ENCODE measurements at places on chromosomes 7 and 10. TPM values are rescaled to one million over a fixed set of nuclear protein-coding genes. Genes with fewer than 3 reads are reported as not detected.
A peak's percentile ranks its signal among the peaks of the same experiment; 100 is the strongest.

The UTF1 gene
- total RNA-seq: not detected

- no peak for DNase-seq
These were observed 63.2 kb downstream of the GFRA1 start for GRCh38 chr10:116209781-116210180.

DNA sequence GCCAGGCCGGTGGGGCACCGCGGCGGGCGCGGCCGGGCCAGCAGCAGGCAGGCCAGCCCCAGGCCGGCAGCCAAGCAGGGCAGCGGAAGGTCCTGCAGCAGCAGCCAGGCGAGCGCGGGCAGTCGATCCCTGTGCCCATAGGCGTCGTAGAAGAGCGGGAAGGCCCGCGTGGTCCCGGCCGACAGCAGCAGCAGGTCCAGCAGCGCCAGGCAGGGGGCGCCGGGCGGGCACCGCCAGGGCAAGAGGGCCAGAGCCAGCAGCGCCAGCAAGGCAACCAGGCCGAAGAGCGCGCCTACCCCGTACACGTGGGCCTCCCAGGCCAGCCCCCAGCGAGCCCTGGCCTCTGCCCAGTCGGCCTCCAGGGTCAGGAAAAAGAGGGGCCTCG, 8.4 kb upstream of the RBM28 start:
- DNase-seq: peak; percentile 45

DNA sequence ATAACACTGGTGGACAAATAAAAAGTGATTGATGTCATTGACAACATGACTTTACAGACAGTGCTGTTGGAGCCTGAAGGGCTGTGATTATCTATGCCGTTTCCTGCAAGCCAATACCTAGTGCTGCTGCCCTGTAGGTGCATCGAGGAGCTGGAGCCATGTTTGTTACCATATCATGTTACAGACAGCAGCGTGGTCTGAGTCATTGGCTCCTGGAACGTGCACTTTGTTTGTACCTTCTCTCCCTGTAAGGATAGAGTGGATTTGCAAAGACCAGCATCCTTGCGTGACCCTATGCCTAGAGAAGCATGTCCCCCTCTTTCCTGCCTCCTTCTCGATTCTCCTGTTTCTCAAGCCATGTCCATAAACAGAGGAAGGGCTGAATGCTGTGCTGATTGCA, 597.2 kb downstream of the TYW1 start:
- DNase-seq: no peak

GRCh38 chr7:71695186-71695585, 563.2 kb downstream of the GALNT17 start:
- no peak for DNase-seq

DNA sequence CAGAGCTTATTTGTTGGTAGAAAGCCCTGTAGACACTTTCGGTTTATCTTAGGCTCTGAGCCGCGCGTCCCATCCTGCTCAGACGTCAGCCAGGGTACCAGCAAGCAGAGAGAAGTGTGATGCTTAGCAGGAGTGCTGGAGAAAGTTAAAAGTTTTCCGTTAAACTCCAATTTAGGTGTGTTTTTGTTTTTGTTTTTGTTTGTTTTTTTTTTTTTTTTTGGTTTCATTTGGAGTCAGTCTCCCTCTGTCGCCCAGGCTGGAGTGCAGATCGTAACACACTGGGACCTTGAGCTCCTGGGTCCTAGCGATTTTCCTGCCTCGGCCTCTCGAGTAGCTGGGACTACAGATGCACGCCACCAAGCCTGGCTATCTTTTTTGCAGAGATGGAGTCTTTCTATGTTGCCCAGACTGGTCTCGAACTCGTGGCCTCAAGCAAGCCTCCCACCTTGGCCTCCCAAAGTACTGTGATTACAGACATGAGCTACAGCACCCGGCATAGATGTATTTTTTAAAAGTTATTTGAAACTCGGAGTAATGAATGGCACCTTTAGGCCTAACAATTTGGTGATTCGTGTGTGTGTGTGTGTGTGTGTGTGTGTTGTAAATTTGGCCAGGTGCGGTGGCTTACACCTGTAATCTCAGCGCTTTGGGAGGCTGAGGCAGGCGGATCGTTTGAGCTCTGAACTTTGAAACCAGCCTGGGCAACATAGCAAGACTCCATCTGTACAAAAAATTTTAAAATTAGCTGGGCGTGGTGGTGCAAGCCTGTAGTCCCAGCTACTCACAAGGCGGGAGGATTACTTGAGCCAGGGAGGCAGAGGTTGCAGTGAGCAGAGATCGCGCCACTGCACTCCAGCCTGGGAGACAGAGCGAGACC, 1.3 kb upstream of the HIP1 start:
- peak; percentile 64 for DNase-seq

DNA sequence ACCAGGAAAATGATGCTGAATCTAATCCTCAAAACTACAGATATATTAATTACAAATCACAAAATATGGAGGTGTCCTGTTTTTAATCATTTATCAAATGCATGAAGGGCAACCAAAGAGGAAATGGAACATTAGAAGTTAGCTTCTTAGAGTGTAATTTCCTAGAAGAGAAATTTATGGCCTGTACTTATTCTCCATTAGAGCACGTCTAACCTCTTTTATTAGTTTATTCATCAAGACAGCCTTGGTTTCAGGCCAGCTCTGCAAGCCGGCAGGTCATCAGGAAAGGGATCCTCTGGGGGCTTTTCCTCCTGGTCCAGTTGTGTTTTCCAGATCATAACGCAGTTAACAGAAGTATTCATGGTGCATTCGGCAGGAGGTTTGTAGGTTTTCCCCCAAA, 517.6 kb downstream of the KCNMA1 start:
- DNase-seq: no peak

The GIMAP8 gene
- under 0.01 TPM for total RNA-seq

The JCAD gene
- total RNA-seq: 27.1 TPM

- no peak for DNase-seq
These were observed 17.3 kb downstream of the TNPO3 start for GRCh38 chr7:129037585-129037984.

DNA sequence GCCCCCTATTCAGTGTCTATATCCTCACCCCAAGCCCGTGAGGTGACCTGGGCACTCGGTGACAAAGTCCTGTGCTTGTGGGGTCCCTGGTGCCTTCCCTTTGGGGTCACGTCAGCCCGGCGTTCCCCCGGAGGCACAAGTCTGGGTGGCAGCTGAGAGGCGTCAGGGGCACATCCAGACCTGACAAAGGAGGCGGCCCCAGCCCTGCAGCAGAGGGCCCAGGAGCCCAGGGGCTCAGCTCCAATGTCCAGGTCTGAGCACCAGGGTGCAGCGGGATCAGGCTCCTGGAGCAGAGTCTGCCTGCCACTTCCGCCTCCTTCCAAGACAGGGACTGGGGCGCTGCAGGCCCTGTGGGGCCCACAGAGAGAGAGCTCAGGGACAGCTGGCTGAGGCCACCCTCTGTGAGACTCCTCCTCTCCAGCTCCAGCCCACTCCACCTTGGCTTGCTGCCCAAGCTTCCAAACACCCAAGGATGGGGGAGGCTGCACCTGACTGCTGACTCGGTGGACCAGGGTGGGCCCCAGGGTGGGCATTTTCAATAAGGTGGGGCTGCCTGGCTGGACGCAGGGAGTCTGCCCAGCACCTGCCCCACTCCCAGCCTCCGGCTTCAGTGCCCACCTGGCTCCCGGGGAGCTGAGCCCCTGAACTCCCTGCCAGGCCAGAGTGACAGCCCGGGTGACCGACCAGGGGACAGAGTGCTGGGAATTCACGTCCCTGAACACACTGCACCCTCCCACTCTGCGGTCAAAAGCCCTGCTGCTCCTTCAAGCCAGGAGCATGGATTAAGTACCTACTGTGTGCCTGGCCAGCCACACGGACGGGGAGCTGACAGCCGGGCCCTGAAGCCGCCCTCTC, 1.0 kb upstream of the KNDC1 start:
- DNase-seq: no peak

The INA gene
- total RNA-seq: 0.50 TPM

GRCh38 chr7:137717811-137718271, 128.9 kb downstream of the DGKI start:
- DNase-seq: peak; percentile 89

The NPC1L1 gene
- under 0.01 TPM for total RNA-seq
